Astrocyte (in vitro differentiated cells and primary cell): ENCODE measurements at places on chromosomes 2 and 18. TPM values are rescaled to one million over a fixed set of nuclear protein-coding genes. Genes with fewer than 3 reads are reported as not detected.

GRCh38 chr2:237652181-237652580 is 24.8 kb downstream of the LRRFIP1 start:
- H3K27me3 ChIP-seq, result no peaks in the 10 kb centered on the region
- no peaks in the 10 kb centered on the region for H3K4me1 ChIP-seq
- no peak overlapping the region for H3K4me3 ChIP-seq
- H3K27ac ChIP-seq, result no peak overlapping the region
- no peaks in the 10 kb centered on the region for H3K36me3 ChIP-seq

GRCh38 chr2:104952976-104953375 is 84.9 kb upstream of the MRPS9 start:
- no peak for DNase-seq
- H3K4me3 ChIP-seq, result no peak overlapping the region
- H3K4me1 ChIP-seq, result no peaks in the 10 kb centered on the region
- no peaks in the 10 kb centered on the region for H3K36me3 ChIP-seq
- no peak overlapping the region for H3K27ac ChIP-seq

DNA sequence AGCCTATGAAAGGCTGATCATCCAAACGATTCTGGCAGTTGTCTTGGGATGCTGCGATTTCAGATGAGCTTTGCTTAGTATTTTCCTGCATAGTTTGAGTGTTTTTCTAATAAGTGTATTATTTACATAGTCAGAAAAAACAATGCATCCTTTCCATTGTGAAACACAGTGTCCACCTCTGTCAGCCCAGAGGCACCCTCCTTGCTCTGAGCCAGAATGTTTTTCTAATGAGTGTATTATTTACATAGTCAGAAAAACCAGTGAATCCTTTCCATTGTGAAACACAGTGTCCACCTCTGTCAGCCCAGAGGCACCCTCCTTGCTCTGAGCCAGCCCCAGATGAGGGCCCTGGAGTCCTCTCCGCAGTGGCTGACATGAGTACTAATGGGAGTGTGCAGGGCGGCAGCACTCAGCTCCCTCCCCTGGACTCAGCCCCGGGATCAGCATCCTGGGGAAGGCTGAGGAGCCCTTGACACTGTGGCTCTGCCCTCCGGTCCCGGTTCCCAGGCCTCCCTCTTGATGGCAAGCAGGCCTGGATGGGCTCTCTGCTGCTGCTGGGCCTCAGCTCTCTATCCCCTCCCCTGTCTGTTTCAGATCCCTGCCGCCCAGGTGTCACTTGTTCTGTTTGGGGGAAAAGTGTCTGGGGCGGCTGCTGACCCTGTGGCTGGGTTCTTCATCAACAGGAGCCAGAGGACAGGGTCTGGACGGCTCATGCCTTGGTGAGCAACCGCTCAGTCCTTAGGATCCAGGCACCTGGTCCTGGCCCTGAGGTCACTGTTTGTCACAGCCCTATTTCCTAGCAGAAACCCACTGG is 5.9 kb downstream of the MFSD2B start:
- H3K36me3 ChIP-seq, result no peaks in the 10 kb centered on the region
- peaks cover 16% of the 10 kb centered on the region for H3K4me1 ChIP-seq
- H3K4me3 ChIP-seq, result no peak overlapping the region
- peak overlapping the region; percentile 77 for H3K27ac ChIP-seq

DNA sequence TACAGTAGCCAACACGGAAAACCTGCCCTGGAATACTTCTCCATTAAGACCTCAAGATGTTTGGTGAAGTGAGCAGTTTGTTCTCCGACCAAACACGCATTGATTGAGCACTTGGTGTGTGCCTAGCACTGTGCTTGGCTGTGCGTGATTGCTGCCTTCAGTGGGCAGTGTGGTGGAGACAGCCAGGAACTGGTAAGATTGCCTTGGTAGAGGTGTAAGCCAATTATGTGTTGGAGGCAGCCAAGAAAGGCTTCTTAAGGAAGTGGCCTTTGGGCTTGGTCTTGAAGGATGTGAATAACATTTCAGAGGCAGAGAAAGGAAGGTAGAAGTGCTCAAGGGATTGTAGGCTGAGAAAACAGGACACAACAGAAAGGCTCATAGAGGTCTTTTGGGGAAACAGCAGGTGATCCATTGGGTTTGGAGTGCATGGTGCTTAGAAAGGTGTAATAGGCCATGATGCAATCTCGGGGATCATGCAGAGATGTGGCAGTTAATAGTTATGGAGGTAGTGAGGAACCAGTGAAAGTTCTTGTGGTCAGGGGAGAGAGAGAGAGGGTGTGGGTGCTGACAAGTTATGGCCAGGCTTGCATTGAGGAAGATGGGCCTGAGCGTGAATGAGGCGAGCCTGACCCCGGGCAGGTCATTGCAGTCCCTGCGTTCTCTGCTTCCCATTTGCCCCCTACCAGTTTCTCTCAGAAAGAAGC is 6.3 kb downstream of the B3GNT2 start:
- DNase-seq, result no peak
- H3K36me3 ChIP-seq, result no peaks in the 10 kb centered on the region
- no peaks in the 10 kb centered on the region for H3K27me3 ChIP-seq

DNA sequence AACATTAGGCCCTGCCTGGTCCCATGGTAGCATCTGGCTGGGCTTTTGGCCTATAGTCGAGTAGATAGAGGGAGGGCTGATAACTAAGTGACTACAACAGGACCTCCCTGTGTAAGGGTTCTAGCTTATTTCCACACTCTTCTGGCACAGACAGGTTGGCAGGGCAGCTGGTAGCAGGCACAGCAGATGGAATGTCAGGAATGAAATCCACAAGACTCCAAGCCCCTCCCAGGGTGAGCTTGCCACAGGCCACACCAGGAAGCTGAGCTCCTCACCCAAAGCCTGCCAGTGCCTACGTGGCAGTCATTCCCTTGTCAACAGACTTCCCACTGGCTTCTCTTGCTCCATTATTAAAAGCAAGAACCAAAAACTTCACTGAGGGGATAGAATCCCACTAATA is 20.7 kb upstream of the C1QL2 start:
- no peak overlapping the region for H3K27ac ChIP-seq
- no peak for DNase-seq
- no peaks in the 10 kb centered on the region for H3K36me3 ChIP-seq
- no peaks in the 10 kb centered on the region for H3K27me3 ChIP-seq

DNA sequence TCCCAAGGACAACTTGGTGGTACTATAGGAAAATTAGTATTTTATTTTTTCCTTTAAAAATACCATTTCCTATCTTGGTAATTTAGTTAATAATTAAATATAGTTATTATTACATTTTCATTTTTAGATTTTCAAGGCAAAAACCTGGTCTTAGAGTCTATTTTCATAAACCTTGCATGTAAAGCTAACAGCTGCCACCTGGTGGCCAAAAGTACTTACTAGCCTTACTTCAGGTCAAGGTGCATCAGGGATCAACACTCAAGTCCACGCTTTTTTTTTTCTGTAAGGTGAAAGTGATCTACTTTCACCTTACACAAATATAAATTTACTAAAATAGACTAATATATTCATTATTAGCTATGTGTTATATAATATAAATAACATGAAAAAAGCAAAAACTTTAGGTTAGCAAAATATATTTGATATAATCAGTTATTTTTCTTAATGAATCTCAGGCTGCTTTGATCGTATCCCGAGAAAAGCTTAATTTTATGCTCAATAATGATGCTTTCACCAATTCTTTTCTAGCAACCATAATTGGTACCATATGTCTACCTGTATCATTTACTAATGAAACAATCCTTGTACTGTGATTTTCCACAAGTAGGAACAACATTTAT is 62.5 kb downstream of the RELCH start:
- H3K27me3 ChIP-seq, result no peaks in the 10 kb centered on the region
- H3K27ac ChIP-seq, result no peak overlapping the region
- DNase-seq, result peak; percentile 49
- H3K4me1 ChIP-seq, result no peaks in the 10 kb centered on the region
- no peak overlapping the region for H3K4me3 ChIP-seq

- no peak overlapping the region for H3K27ac ChIP-seq
- no peak overlapping the region for H3K4me3 ChIP-seq
- H3K36me3 ChIP-seq, result no peaks in the 10 kb centered on the region
- DNase-seq, result no peak
- H3K27me3 ChIP-seq, result peaks cover 19% of the 10 kb centered on the region
- H3K4me1 ChIP-seq, result no peaks in the 10 kb centered on the region
These were observed 69.2 kb upstream of the EDAR start for GRCh38 chr2:109058191-109058632.

- no peaks in the 10 kb centered on the region for H3K4me1 ChIP-seq
- no peak for DNase-seq
- no peaks in the 10 kb centered on the region for H3K27me3 ChIP-seq
- no peak overlapping the region for H3K4me3 ChIP-seq
- no peaks in the 10 kb centered on the region for H3K36me3 ChIP-seq
- H3K27ac ChIP-seq, result no peak overlapping the region
These were observed 592.0 kb downstream of the LRRTM4 start for GRCh38 chr2:76930056-76930744.

DNA sequence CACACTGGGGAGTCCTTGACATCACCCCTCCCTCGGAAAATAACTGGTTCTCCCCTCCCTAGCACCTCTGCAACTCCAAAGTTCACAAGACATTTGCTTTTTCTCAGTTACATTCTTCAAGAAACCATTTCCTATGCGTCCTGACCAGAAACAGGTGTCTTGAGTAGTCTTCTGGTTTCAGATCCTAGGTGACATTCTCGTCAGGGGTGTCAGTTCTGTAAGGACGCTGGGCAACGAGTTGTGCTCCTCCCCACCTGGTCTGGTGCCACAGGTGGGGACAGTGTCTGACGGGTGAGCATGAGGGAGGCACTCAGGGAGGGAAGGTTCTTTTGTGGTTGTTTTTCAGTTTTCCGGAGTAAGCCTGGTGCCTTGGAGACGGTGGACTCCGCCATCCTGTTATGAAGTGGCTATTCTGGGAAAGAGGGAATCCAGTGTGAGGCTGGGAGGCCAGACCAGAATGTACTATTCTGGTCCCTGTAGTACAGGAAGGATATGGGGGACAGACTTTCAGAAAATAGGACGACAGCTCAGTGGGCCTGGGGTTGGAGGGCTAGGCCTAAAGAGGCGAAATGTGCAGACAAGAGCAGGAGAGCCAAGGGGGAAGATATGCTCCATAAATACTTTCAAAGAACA is 50.6 kb downstream of the EPAS1 start:
- no peaks in the 10 kb centered on the region for H3K36me3 ChIP-seq
- DNase-seq, result no peak
- H3K4me1 ChIP-seq, result no peaks in the 10 kb centered on the region

- peaks cover 5% of the 10 kb centered on the region for H3K4me1 ChIP-seq
- no peak overlapping the region for H3K27ac ChIP-seq
- peaks cover 13% of the 10 kb centered on the region for H3K27me3 ChIP-seq
- peak overlapping the region; percentile 39 for H3K4me3 ChIP-seq
- no peaks in the 10 kb centered on the region for H3K36me3 ChIP-seq
These were observed 96.2 kb upstream of the ZNF532 start for GRCh38 chr18:58768293-58768974.

GRCh38 chr18:32259553-32259952 is 69.7 kb downstream of the MEP1B start:
- DNase-seq, result no peak
- no peaks in the 10 kb centered on the region for H3K36me3 ChIP-seq
- no peak overlapping the region for H3K4me3 ChIP-seq
- H3K27ac ChIP-seq, result no peak overlapping the region
- no peaks in the 10 kb centered on the region for H3K4me1 ChIP-seq

GRCh38 chr18:42706029-42706608 is 409.4 kb downstream of the RIT2 start:
- no peaks in the 10 kb centered on the region for H3K4me1 ChIP-seq
- DNase-seq, result no peak
- no peaks in the 10 kb centered on the region for H3K36me3 ChIP-seq
- H3K27ac ChIP-seq, result no peak overlapping the region
- H3K4me3 ChIP-seq, result no peak overlapping the region
- H3K27me3 ChIP-seq, result no peaks in the 10 kb centered on the region

- H3K4me3 ChIP-seq, result no peak overlapping the region
- peak; percentile 8 for DNase-seq
- no peaks in the 10 kb centered on the region for H3K4me1 ChIP-seq
- no peaks in the 10 kb centered on the region for H3K27me3 ChIP-seq
- H3K36me3 ChIP-seq, result no peaks in the 10 kb centered on the region
These were observed 107.2 kb upstream of the L3MBTL4 start for GRCh38 chr18:6521803-6522418.

- H3K4me3 ChIP-seq, result no peak overlapping the region
- no peaks in the 10 kb centered on the region for H3K36me3 ChIP-seq
- H3K27ac ChIP-seq, result no peak overlapping the region
- peak; percentile 95 for DNase-seq
- peaks cover 5% of the 10 kb centered on the region for H3K4me1 ChIP-seq
These were observed 378.6 kb upstream of the CWC22 start for GRCh38 chr2:180385601-180386201.

GRCh38 chr2:60525899-60526298 is 27.6 kb downstream of the BCL11A start:
- H3K4me3 ChIP-seq, result no peak overlapping the region
- H3K36me3 ChIP-seq, result no peaks in the 10 kb centered on the region
- no peak overlapping the region for H3K27ac ChIP-seq

DNA sequence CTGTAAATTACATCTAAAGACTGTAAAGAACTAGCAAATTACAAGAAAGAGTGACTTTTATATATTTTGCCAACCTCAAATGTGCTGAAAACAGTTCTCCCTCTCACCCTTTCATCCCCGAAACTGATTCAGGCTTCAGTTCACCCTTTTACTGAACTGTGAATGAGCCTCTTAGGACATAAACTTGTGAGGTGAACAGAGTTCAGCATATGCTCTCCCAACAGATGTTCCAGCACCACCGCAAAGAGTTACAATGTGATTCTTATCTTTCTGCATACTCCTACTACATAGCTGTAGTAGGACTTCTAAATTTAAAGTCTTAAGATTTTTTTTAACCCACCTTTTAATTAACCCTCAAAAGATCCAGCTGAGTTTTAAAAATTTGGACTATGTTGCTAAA is 1.2 kb upstream of the ZCCHC2 start:
- H3K4me1 ChIP-seq, result peaks cover 12% of the 10 kb centered on the region
- no peak for DNase-seq
- H3K27ac ChIP-seq, result no peak overlapping the region
- H3K36me3 ChIP-seq, result no peaks in the 10 kb centered on the region

- no peaks in the 10 kb centered on the region for H3K36me3 ChIP-seq
- H3K27me3 ChIP-seq, result peaks cover 25% of the 10 kb centered on the region
- H3K27ac ChIP-seq, result peak overlapping the region; percentile 99
- peak overlapping the region; percentile 80 for H3K4me3 ChIP-seq
- DNase-seq, result peak; percentile 44
These were observed 1.5 kb upstream of the NR4A2 start for GRCh38 chr2:156333951-156334495.

DNA sequence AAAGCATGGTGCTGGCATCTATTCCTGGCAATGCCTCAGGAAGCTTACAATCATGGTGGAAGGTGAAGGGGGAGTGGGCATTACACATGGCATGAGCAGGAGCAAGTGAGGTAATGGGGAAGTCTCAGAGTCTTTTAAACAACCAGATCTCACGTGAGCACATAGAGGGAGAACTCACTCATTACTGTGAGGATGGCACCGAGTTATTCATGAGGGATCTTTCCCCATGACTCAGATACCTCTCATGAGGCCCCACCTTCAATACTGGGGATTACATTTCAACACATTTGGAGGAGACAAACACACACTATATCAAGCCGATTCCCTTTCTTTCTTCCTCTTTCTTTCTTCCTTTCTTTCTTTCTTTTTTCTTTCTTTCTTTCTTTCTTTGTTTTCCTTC is 47.9 kb upstream of the FANCL start:
- H3K4me1 ChIP-seq, result no peaks in the 10 kb centered on the region
- H3K27ac ChIP-seq, result no peak overlapping the region
- no peaks in the 10 kb centered on the region for H3K36me3 ChIP-seq
- no peaks in the 10 kb centered on the region for H3K27me3 ChIP-seq
- no peak for DNase-seq
- H3K4me3 ChIP-seq, result no peak overlapping the region

Gene MYOM1
- 0.57 and 0.94 TPM in 2 replicates for total RNA-seq

Gene POTEJ
- not detected in 2 replicates for total RNA-seq

Gene SIX3
- 0.48 and 1.7 TPM in 2 replicates for total RNA-seq

Gene VIL1
- not detected in 2 replicates for total RNA-seq

Gene PID1
- 10.7 and 13.6 TPM in 2 replicates for total RNA-seq

Gene CTNNA2
- total RNA-seq, result 3.9 and 4.3 TPM in 2 replicates

Gene STON1
- 7.3 and 9.5 TPM in 2 replicates for total RNA-seq

Gene SAG
- not detected in 2 replicates for total RNA-seq

Gene FAM228A
- total RNA-seq, result not detected in 2 replicates

Gene ERFE
- 0.60 and 1.4 TPM in 2 replicates for total RNA-seq
